ENCODE measurements at places on chromosomes 2 and 18.

DNA sequence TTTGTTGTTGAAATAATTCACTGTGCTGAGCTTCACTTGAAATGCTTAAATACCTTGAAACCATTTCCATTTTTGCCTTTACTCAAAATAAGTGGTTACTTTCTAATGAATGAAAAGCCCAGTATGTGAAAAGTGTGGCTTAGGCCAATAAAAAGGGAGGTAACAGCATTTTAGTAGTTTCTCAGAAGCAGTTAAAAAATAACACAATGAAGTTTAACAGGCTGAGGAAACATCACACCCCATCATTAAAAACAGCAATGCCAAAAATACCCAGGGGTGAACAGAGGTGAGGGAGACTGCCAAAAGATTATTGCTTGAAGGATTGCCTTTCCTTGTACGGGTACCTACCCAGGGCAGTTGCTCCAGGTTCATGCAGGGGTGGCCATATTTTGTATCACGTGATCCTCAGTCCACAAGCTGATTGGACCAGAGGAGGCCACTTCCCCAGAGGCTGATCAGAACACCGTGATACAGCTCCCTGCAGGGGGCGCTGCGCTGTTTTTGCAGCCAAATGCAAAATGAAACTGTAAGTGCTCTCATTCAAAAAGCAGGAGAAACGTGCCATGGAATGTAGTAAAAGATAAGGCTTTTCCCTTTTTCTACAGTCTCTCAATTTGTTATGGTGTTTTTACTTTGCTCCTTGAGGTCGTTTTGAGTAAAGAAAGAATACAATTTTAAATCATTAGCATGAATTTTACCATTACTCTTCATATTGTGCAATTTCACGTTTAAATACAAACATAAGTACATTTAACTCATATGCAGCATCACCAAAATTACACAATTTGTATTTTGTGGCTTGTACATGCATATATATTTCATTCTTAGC lies 70.2 kb upstream of the SH3BP4 start:
- peak; percentile 47 for DNase-seq

GRCh38 chr2:9883897-9884296 lies 40.6 kb downstream of the TAF1B start:
- DNase-seq: no peak

- no peak for DNase-seq
Observed at GRCh38 chr2:221675201-221675908, 103.3 kb upstream of the EPHA4 start.

DNA sequence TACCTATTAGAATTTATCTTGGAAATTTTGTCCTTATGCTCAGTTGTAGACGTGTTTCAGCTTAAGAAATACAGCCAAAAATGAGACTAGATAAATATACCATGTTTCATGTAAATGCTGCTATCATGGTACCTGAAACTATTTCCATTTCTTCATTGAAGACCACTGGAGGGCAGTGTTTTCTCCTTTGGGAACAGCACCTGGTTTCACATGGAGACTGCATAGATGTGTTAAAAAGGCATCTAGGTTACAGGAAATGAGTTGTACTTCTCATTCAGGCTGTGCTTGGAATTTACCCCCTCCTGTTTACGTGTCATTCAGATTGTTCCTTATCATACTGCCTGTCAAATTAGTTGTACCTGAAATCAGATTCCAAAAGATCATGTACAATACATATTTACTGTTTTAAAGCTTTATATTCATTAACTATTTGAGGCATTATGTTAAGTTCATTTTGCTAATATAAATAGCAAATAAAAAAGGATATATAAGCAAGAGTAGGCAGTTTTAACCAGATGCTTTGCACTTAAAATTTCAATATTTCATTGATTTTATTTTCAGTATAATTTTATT lies 57.3 kb upstream of the PSMD14 start:
- DNase-seq: no peak

GRCh38 chr18:9353596-9353995 lies 19.0 kb downstream of the TWSG1 start:
- no peak for DNase-seq

DNA sequence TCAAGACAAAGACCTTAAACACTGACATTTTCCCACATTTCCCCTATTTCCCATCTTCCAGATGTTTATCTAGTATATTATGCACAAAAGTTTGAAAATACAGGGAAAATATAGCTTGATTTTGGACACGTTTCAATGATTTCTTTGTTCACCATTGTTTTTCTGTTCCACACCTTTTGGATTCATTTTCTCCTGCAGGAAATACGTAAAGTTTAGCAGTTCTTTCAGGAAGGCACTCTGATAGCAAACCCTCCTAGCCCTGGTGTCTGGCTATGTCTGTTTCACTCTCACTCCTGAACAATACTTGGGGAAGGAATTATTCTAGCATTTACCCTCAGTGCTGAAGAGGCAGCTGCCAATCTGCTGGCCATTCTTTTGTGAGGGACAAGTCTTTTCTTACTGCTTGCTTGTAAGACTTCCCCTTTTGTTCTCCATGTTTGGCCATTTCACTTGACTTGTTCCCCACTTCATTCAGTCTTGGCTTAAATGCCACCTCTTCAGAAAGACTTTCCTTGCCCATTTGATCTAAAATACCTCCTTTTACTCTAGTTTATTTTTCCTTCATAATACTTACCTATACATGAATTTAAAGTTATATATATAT lies 195.4 kb downstream of the RNF152 start:
- no peak for DNase-seq

Measured in GM04503 (cell line).